Glomerular endothelial cell (primary cell): ENCODE measurements at places on chromosomes 6 and 20.
A peak's percentile ranks its signal among the peaks of the same experiment; 100 is the strongest.

DNA sequence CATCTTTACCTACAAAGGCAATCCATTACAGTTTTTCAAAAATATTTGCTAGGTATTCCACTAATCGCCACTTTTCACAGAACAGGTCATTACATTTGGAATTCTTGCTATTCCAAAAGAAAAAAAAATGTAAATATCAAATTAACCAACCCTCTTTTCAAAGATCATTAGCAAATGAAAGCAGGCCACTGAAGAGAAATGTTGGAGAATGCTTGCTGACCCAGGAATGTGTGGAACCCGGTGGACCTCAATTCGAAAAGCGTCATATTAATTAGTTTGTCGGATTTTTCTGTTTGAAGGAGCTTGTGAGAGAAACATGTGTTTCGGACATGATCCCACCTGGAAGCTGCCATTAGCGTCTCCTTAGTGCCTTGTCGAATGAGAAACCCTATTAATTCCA lies 27.9 kb upstream of the SERPINB9 start:
- DNase-seq, result no peak

DNA sequence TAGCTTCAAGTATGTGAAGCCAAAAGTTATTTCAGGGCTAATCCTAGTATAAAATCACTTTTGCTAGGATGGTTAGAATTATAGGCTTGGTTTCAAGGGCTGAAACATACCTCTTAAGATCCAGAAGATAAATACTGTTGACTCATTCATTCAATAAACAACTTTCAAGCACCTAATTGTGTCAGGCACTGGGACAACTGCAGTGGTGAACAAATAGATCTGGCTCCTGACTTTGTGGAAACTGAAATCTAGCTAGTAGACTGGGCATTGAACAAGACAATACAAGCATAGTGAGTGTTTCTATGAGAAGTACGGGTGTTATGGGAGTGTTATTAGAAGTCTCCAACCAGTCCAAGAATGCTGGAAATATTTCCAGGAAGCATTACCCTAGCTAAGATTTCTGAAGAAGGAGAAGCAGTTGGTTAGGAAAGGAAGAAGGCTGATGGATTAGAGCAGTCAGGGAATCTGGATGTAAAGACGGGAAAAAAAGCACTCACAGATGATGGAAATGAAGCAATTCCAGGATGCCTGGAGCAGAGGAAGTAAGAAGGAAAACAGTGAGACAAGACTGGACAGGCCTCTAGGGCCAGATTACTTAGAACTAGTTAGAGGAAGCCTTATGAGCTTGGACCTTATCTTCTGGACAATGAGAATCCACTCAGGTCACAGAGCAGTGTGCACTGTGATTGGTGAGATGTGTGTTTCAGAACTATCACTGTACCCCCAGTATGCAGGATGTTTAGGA lies 132.6 kb upstream of the RAB32 start:
- no peak for DNase-seq

DNA sequence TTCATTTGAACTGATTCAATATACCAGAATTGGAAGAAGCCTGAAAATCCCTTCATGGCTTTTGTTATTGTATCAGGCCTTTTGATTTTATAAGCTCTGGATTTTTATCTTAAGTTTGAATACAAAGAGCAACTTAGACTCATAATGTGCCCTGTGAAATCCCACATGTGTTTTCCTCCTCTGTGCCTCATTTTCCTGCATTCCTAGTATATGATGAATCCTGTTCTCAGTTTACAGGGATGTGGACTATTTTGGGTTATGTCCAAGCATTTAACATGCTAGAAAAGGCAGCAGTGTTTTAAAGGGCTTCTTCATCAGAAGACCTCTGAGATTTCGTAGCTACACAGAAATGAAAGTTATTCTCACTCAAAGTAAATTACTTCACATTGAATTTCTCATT lies 455.0 kb downstream of the RFPL4B start:
- peak; percentile 50 for DNase-seq

GRCh38 chr6:42224222-42225028 lies 6.8 kb upstream of the MRPS10 start:
- DNase-seq, result no peak

- no peak for DNase-seq
These were observed 74.1 kb downstream of the CD2AP start for GRCh38 chr6:47551670-47552069.

GRCh38 chr6:154529957-154530356 lies 19.5 kb upstream of the CNKSR3 start:
- DNase-seq, result no peak

- DNase-seq, result no peak
These were observed 21.0 kb downstream of the ULBP1 start for GRCh38 chr6:149984773-149985172.

- no peak for DNase-seq
These were observed 7.1 kb upstream of the ZNF318 start for GRCh38 chr6:43376551-43376981.

- no peak for DNase-seq
These were observed 155.6 kb downstream of the SAMD5 start for GRCh38 chr6:147664092-147664491.

- no peak for DNase-seq
These were observed 235.5 kb downstream of the BMP7 start for GRCh38 chr20:57030611-57031600.

DNA sequence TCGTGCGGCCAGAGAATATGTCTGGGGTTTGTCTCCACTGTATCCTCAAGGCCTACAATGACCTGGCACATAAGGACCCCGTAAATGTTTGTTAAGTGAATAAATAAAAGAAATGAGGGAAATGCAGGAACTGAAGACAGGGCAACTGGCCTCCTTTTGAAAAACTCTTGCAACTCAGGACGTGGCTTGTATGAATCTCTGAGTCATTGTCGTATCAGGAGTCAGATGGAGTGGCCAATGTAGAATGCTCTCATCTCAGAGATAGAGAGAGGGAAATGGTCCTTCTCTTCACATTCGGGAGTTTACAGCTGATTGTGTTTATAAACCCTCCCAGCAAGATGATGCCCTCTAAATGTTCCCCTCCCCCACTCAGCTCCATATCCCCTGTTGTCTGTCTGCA lies 57.1 kb downstream of the UST start:
- DNase-seq, result no peak

- DNase-seq, result no peak
These were observed at the start of gene HCK for GRCh38 chr20:32052090-32052777. HCK (plus strand) TSS chr20:32052242.

DNA sequence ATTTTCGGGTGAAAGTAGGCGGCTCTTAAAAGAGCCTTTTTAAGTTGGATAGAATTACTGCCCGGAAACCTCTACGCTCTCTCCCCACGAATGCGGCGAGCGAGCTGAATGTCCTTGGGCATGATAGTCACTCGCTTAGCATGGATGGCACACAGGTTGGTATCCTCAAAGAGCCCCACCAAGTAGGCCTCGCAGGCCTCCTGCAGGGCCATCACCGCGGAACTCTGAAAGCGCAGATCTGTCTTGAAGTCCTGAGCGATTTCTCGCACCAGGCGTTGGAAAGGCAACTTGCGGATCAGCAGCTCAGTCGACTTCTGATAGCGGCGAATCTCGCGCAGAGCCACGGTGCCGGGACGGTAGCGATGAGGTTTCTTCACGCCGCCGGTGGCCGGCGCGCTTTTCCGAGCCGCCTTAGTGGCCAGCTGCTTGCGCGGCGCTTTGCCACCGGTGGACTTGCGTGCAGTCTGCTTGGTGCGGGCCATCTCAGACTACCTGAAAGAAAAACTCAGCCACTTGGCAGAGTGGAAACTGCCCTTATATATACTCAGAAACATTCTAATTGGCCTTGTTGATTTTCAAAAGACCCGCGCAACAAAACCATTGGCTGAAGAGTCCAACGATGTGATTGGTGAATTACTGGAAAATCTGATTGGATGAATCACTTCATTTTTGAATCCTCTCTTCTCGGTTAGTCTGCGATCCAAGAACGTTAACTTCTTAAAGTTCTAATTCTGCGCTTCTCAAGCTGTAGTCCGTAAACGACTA lies 93.9 kb upstream of the BTN3A2 start:
- DNase-seq, result no peak

DNA sequence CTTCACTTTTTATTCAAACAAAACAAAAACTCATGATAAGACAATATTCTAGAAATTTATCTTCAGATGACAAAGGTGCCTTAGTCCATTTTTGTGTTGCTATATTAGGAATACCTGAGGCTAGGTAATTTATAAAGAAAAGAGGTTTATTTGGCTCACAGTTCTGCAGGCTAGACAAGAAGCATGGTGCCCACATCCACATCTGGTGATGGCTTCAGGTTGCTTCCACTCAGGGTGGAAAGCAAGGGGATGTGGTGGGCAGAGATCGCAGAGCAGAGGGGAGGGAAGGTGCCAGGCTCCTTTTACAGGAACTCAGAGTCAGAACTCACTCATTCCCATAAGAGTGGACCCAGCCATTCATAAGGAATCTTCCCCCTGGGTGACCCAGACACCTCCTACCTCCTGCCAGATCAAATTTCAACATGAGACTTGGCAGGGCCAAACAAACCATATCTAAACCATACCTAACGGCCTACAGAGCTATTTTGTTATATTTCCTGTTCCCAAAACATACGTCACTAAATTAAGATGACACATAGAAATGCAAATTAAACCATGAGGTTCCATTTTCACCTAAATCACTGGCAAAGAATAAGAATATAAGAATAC lies 26.4 kb downstream of the ABHD12 start:
- DNase-seq, result no peak

GRCh38 chr20:50057714-50058053 lies 55.3 kb downstream of the UBE2V1 start:
- no peak for DNase-seq

GRCh38 chr20:12798286-12798685 lies 210.5 kb upstream of the SPTLC3 start:
- no peak for DNase-seq

- no peak for DNase-seq
These were observed 172.2 kb downstream of the TFAP2B start for GRCh38 chr6:50990750-50991446.

- DNase-seq, result no peak
These were observed 13.9 kb upstream of the NAA20 start for GRCh38 chr20:20003031-20003954.

GRCh38 chr20:4920131-4920530 lies 81.2 kb downstream of the SLC23A2 start:
- DNase-seq, result no peak

GRCh38 chr20:57990396-57990987 lies 238.0 kb downstream of the ANKRD60 start:
- peak; percentile 25 for DNase-seq

DNA sequence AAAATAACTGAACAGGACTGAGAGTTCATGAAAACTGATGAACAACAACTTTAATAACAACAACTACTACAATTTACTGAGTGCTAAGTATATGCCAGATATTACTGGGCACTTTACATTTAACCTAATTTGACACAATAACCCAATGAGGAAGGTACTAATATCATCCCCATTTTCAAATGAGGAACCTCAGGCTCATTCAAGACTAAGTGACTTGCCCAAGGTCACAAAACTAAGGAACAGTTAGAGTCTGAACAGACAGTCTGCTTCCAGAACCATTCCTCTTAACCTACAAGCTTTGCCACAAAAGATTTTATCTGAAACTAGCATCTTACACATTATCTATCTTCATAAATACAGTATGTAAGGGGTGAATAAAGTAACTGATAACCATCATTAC lies 10.6 kb upstream of the NDRG3 start:
- DNase-seq, result no peak

DNA sequence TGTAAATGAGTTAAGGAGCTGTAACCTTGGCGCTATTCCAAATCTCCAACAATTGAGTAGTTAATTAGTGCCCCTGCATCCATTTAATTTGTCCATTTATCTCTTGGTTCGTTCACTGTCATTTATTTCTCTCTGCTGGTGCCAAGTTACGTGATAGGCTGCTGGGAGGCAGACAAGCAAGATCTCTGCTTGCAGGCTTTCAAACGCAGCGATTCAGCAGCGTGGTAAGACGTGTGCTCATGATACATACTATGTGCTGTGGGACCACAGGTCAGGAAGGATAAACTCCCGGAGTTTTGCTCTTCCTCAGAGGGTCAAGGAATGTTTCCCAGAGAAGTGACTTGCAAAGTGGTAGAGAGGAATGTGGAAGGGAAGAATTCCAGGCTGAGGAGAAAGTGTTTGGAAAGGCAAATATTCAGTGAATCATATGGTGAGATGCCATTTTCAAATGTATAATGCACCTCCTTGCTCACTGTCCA lies 46.4 kb downstream of the UTRN start:
- DNase-seq, result no peak

- no peak for DNase-seq
These were observed 64.7 kb downstream of the SASH1 start for GRCh38 chr6:148407372-148407771.

GRCh38 chr6:122412001-122412400 lies 12.5 kb downstream of the HSF2 start:
- no peak for DNase-seq

GRCh38 chr6:24755279-24755678 lies 19.5 kb upstream of the GMNN start:
- DNase-seq, result no peak

DNA sequence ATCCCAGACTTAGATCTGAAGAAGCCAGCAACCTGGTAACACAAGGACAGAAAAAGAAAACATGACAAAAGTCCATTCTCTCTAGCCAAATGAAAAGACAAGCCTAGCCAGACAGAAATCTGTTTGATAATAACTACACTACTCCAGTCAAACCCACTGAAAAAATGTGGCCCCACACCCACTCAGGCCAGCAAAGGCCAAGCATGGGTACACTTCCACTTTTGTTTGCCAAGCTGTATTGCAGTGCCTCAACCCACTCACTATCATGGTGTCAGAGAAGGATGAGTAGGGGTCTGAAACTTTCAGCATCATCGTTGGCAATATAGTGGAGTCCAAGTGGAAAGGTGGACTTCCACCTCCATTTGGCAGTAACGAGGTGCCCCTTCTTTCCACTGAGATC lies 45.8 kb downstream of the EPM2A start:
- no peak for DNase-seq

DNA sequence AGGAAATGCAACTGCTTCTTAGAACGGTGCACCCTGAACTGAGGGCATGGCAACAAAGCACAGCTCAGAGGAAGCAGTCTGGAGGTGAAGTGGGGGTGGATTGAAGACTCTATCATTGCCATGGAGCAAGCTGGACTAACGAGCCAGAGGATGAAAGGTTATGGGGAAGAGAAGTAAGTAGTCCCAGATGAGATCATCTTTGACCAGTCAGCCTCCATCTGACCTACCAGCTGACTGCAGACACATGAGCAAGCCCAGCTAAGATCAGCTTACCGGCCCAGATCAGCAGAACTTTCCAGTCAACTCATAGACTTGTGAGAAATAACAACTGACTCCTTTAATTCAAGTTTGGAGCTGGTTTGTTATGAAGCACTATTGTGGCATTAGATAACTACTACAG lies 9.1 kb upstream of the JAG1 start:
- no peak for DNase-seq

DNA sequence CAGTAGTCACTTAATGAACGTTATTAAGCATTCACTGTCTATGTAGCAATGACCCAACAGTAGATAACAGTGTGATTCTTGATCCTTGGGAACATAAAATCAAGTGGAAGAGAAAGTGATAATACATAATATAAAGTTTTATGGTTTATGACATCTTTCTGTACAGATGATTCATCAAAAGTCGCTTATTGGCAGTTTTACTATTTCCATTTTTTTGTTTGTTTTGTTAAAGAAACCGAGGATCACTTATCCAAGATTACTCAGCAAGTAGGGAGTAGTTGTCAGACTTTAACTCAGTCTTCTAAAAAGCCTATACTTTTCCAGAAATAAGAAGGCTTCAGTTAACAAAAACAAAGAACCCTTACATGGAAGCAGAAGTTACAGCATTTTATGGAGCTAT lies 260.8 kb downstream of the ZFAND3 start:
- no peak for DNase-seq
